Stimulated activated CD8-positive, alpha-beta memory T cell treated with anti-CD3 and anti-CD28 coated beads, Interleukin-4, amount 100 ng/mL, for 4 hours (primary cell): ENCODE measurements at places on chromosomes 7 and 10.

DNA sequence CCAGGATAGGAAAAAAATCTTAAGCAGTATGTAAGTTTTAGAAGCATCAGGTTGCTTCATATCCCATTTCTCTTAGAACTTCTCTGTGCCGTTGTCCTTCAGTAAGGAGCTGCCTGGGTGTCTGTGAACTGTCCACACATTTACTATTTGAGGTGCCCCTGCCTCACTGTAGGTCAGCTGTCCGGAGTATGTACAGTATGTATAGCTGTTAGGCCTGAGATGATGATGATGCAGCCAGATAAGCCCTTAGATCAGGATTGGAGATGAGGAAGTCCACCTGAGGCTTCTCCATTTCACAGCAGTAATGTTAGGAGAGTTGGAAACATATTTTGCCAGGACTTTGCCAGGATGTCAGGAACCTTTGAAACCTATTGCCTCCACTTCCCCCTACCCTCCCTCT lies 7.7 kb downstream of the NDUFB2 start:
- no peak for DNase-seq

GRCh38 chr10:76918106-76918505 lies 719.5 kb downstream of the KCNMA1 start:
- DNase-seq: no peak

DNA sequence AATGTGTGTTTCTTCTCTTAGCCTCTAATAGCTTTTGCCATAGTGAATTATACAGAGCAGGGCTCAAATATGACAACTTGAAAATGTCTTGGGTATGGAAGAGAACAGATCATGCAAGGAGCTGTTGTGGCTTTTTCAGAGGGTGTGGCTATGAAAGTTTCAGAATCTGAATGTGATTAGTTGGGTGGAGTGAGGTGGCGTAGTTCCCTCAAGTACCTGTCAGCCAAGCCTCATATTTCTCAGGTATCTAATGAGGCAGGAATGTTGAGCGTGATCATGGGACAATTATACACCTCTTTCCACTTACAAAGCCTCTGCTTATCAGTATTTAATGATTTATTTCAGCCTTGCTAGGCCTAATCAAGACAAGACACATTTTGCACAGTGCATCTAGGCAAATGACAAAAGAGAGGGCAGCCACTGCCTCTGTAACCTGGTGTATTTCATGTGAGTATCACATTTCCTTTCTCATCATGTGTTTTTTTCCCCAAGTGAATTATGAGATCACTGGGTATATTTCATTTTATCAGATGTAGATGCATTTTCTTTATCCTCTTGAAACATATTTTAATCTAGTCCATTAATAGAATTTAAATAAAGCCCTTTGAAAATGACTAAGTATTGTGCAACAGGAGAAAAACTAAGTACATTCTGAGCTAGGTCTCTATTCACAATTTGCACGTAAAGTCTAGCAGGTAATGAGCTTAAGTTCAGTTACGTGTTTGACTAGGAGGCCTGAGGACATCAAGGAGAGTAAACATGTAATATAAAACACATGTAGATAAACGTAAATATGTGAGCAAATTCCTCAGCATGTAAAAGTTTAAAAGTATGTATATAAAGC lies 644.4 kb upstream of the IGFBP3 start:
- no peak for DNase-seq

- no peak for DNase-seq
Measured at GRCh38 chr7:151408839-151409666, 785 bp downstream of the WDR86 start.

DNA sequence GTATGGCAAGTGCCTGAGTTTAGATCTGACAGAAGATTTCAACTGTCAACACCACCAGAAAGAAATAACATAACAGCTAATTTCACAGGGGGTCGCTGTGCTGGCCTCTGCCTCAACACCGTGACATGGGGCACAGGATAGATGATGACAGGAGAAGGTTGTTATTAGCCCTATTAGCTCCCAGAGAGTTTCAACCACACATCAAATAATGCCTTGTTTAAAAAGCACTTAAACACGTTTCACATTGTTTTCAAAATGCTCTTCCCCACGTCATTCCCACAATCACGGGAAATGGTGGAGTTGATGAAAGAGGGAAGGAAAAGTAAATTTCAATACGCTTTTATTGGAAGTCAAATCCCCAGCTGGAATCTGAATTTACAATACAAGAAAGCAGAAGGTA lies 184.7 kb downstream of the MAGI2 start:
- no peak for DNase-seq

DNA sequence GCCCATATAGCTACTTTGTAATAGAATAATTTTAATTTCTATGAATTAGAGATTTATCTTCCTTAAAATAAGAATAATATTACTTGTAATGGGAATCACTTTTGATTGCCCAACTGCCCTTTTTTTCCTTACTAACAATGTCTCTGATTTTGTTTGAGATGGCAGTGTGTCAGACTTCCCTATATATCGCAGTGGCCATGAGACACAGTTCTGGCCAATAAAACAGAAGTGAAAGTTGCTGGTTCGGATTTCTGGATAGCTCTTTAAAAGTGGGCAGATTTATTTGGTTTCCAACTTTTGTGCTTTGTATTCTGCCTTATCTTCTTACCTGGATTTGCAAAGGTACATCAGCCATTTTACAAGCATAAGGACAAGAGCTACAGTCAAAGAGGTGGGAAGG lies 170.2 kb downstream of the PPP1R17 start:
- no peak for DNase-seq

GRCh38 chr7:156470399-156471320 lies 169.9 kb upstream of the RNF32 start:
- DNase-seq: no peak

DNA sequence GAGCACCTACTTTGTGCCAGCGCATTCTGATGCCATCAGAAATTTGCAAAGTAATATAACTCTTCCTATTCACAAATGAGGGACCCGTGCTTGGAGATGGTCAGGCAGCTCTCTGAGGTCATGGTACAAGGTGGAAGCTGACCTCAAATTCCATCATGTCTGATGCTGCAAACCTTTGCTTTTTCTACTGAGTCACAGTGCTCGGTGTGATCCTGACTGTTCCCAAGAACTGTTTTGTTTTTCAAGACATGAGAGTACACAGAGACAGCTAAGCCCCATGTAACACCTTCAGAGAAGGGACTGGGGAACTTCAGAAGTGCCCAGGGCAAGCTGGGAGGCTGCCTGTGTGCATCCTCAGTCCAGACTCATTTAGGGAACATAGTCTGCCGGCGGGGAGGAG lies 111.3 kb downstream of the FRMD4A start:
- no peak for DNase-seq

- DNase-seq: no peak
Measured at GRCh38 chr7:123198111-123198510, 1.7 kb downstream of the SLC13A1 start.

DNA sequence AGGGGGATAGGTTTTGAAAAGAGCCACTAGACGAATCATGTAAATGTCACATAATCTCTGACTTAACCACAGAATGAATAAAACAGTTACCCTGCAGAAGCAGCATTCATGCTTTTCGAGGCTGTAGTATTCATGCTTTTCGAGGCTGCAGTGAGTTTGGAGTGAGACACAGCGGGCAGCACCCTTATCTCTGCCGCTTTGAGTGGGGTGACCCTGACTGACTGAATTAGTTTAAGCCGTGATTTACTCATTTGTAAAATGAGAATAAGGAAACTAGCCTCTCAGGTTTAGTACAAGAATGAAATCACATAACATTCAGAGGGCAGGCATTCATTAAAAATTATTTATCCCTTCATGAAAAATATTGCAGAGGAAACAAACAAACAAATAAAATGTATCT lies 92.8 kb upstream of the KMT2C start:
- no peak for DNase-seq

- DNase-seq: no peak
Measured at GRCh38 chr10:57395923-57396322, 871.8 kb downstream of the IPMK start.

DNA sequence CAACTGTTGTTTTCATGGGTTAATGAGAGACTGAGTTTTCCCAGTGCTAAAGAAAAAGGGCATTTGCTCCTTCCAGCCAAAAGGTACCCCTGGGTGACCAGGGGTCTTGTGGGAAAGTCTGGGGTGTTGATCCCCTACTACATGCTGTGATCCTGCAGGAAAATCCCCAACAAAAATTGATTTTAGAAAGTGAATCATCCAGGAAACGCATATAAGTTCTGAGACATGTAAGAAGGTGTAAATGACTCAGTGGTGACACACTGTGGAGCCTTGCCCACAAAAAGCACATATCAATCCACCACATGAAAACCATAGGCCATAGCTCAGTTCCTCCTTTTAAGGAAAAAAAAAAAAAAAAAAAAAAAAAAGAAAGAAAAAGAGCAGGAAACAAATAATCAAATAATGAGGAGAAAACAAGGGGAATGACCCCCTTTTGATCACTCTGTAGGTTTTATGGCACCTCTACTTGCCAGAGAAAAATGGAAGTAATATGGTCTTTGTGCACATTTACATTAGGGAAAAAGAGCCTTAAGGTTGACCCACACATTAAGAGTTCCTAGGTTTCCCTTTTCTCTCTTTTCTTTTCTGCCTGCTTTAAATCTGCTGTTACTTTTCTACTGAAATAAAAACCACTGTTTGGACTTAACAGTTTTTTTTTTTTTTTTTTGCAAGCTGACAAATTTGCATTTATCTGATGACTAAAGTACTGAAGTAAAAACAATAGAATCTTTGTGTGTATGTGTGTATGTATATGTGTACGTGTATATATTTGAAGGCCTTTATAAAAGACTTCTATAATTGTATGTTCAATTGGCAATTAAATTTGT lies 386.0 kb downstream of the KIF20B start:
- no peak for DNase-seq

GRCh38 chr7:77771901-77772300 lies 26.3 kb downstream of the TMEM60 start:
- no peak for DNase-seq
